ENCODE measurements at places on chromosomes 2 and 18.

DNA sequence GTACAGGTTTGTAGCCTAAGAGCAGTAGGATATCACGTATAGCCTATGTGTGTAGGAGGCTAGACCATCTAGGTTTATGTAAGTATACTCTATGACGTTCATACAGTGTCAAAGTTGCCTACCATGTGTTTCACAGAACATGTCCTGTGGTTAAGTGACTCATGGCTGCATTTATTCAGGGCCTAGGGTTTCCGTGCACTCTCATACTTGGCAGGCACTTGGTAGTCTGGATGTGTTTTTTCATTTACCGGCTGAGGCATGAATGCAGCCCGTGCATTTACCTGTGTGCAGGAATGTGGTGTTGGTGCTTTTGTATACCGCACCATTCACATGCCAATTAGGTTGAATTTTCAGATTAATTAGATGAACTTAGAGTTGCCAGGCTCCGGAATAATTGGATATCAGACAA, 43.4 kb downstream of the MYL12B start:
- DNase-seq: no peak

DNA sequence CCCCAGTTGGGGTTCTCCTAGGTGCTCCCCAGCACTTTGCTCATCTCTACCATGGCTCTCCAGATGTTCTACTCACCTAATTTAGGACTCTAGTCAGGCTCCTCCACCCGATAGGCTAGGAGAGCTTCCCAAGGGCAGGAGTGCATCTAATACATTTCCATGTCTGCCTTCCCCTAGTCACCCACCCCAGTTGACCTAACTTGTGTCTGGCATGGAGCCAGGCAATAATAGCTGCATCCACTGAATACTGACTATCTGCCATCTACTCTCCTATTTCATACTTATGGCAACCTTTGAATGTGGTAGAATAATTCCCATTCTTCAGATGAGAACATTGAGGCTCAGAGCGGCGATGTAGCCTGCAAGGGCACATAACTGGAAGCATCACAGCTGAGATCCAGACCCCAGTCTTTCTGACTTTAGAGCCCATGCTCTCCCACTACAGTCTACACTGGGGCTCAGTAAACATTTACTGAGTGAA, 71.8 kb upstream of the YWHAQ start:
- no peak for DNase-seq

- DNase-seq: no peak
These were observed 187.7 kb downstream of the ZFP36L2 start for GRCh38 chr2:43038696-43039094.

- no peak for DNase-seq
These were observed 72.9 kb downstream of the EN1 start for GRCh38 chr2:118774458-118775133.

- no peak for DNase-seq
These were observed 126.4 kb downstream of the CCBE1 start for GRCh38 chr18:59570796-59571195.

- DNase-seq: no peak
These were observed 1.2 kb upstream of the ABCB6 start for GRCh38 chr2:219219784-219220532.

GRCh38 chr18:58097121-58097906, 53.3 kb downstream of the NEDD4L start:
- DNase-seq: peak; percentile 57

- no peak for DNase-seq
These were observed 36.9 kb downstream of the RPL37A start for GRCh38 chr2:216535454-216535995.

GRCh38 chr2:234496835-234497593, at the start of gene ARL4C:
Gene ARL4C, minus strand, starts transcription at chr2:234497081. Its CDS starts 495 bp downstream, at chr2:234496586.
- peak; percentile 52 for DNase-seq

DNA sequence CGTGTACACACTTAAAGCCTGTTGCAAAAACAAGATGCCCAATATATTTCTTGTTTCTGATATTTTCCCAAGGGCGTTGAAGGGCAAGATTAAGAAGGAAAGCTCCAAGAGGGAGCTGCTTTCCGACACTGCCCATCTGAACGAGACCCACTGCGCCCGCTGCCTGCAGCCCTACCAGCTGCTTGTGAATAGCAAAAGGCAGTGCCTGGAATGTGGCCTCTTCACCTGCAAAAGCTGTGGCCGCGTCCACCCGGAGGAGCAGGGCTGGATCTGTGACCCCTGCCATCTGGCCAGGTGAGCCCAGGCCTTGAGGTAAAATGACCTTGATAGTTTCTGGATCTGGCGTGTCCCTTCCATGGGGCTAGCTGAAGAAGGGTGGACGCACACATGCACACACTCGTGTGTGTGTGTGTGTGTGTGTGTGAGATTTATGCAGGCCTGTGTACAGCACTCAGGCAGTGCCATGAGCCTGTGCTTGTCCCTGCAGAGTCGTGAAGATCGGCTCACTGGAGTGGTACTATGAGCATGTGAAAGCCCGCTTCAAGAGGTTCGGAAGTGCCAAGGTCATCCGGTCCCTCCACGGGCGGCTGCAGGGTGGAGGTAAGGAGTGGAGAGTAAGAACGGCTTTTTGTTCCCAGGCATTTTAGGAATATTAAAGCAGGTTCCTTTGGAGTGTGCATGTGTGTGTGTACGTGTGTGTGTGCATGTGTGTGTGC, 23.6 kb downstream of the MLPH start:
- no peak for DNase-seq

DNA sequence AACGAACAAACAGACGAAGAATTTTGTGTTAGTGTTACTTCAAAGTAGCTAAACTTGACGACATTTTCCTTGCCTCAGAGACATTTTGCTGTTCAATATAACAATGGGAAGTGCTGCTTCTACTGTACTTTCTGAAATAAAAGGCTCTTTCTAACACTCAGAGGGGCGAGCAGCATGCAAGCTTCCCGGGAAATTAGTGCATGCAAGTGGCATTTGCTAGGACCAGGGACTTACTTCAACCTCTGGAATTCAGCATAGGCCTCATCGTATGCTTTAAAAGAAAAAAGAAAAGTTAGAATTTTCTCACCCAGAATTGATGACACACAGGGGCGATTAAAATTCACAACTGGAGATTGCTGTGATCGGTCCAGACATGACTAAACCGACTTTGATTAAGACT, 62.5 kb upstream of the LPIN2 start:
- no peak for DNase-seq

GRCh38 chr2:47031909-47032668, 116.5 kb upstream of the MCFD2 start:
- no peak for DNase-seq

DNA sequence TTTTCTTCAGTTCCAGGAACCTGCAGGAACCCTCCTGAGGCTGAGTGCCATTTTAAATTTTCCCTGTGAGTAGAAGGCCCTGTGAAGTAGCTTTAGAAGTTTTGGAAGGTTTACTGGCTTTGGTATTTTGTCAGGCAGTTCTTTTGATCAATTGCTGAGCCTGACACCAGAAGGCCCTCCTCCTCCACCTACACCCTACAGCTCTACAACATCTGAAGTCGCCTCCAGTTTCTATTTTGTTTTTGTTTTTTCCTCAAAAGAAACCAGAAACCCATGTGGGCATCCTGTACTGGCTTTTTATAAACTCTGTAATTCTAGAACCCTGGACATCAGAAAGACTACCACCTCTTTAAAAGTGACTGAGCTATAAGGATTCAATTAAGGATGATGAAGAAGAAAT, 153.7 kb downstream of the NRXN1 start:
- DNase-seq: no peak

DNA sequence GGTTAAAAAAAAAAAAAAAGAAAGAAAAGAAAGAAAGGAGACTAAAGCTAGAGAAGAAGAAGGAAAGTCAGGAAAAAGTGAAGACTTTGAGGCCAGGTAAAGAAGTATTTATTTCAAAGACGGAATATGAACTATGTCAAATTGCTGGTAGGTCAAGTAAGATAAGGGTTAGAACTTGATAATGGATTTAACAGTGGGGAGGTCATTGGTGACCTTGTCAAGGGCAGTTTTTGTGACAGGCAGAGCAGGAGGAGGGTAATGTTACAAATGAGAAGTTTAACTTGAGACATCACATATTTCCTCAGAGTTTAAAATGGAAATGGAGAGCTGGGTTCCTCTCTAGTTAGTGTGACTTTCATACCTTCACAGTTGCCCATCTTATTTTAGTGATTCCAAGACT, 9.5 kb downstream of the WDR7 start:
- no peak for DNase-seq

GRCh38 chr2:76307495-76307894, 596.8 kb upstream of the GCFC2 start:
- DNase-seq: no peak

- no peak for DNase-seq
These were observed 297.2 kb upstream of the SLC14A2 start for GRCh38 chr18:45317948-45318640.

DNA sequence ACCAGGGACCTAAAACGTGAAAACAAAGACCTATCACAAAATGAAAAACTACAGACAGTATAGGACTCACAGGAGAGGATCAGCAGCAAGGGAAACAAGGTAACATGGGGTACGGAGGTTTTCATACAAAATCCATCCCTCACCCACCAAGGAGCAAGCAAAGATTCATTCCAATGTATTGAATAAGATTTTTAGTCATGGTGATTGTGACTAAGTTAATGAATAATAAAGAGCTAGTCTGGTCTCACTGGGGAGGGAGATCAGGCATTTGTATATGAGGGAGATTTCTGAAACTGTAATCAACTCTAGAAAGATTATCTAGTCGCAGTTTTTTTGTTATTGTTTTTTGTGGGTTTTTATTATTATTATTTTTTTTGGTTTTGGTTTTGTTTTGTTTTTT, 336.5 kb upstream of the MMADHC start:
- no peak for DNase-seq

Data from erythroblast (primary cell).